Progenitor cell of endocrine pancreas (in vitro differentiated cells): ENCODE measurements at places on chromosomes 13 and 19. TPM values are rescaled to one million over a fixed set of nuclear protein-coding genes. Genes with fewer than 3 reads are reported as not detected.

GRCh38 chr13:110540871-110541525, 20.5 kb downstream of the RAB20 start:
- H3K27ac ChIP-seq, result peak overlapping the region; percentile 77
- no peak for DNase-seq
- peaks cover 5% of the 10 kb centered on the region for H3K27me3 ChIP-seq
- peaks cover 4% of the 10 kb centered on the region for H3K36me3 ChIP-seq
- H3K4me3 ChIP-seq, result no peak overlapping the region
- H3K4me1 ChIP-seq, result peaks cover 19% of the 10 kb centered on the region

GRCh38 chr19:7074705-7075282, 5.3 kb downstream of the ZNF557 start:
- H3K36me3 ChIP-seq, result peaks cover 67% of the 10 kb centered on the region
- no peaks in the 10 kb centered on the region for H3K27me3 ChIP-seq
- no peak overlapping the region for H3K27ac ChIP-seq
- H3K4me3 ChIP-seq, result no peak overlapping the region
- H3K4me1 ChIP-seq, result peaks cover 1% of the 10 kb centered on the region

DNA sequence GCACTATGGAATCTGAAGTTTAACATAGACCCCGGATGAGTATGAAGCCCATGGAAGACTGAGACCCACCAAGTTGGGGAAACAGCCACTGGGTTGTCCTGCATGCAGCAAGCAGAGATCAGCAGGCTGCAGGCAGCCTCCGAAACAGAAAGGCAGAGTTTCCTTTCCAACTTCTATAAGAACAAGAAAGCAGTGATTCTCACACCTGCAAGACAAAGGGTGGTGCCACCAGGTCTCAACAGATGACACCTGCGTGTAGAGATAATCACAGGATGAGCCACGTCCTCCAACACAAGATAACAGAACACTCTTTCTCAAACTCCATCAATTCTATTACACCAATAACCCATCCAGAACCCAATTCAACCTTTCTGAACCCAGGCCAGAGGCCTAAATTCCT, 457.9 kb downstream of the FOXO1 start:
- H3K27me3 ChIP-seq, result peaks cover 3% of the 10 kb centered on the region
- peaks cover 4% of the 10 kb centered on the region for H3K4me1 ChIP-seq
- H3K36me3 ChIP-seq, result no peaks in the 10 kb centered on the region

DNA sequence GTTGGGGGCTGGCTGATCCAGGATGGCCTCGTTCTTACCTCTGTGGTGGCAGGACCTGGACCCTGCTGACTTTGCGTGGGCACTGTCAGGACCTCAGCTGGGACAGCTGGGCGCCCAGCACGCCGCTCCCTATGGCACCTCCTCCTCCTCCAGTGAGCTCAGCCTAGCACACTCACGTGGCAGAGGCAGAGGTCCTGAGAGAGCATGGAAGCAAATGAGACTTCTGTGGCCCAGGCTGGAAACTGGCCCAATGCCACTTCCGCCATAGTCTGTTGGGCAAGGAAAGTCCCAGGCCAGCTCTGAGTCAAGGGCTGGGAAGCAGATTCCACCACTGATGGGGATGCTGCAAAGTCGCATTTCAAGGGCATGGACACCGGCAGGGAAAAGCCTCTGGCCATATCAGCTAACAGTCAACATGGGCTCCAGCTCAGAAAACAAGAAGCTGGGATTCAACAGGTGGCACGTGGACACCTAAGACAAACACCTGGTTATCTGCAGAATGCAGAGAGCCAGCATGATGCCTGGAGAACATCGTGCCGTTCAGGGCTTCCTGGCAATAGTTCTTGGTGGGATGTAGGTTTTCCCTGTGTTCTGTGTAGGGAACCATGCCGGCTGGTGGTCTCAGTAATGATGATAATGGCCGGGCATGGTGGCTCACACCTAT, 16.7 kb downstream of the MYBPC2 start:
- no peak overlapping the region for H3K27ac ChIP-seq
- H3K4me1 ChIP-seq, result no peaks in the 10 kb centered on the region
- no peak for DNase-seq

DNA sequence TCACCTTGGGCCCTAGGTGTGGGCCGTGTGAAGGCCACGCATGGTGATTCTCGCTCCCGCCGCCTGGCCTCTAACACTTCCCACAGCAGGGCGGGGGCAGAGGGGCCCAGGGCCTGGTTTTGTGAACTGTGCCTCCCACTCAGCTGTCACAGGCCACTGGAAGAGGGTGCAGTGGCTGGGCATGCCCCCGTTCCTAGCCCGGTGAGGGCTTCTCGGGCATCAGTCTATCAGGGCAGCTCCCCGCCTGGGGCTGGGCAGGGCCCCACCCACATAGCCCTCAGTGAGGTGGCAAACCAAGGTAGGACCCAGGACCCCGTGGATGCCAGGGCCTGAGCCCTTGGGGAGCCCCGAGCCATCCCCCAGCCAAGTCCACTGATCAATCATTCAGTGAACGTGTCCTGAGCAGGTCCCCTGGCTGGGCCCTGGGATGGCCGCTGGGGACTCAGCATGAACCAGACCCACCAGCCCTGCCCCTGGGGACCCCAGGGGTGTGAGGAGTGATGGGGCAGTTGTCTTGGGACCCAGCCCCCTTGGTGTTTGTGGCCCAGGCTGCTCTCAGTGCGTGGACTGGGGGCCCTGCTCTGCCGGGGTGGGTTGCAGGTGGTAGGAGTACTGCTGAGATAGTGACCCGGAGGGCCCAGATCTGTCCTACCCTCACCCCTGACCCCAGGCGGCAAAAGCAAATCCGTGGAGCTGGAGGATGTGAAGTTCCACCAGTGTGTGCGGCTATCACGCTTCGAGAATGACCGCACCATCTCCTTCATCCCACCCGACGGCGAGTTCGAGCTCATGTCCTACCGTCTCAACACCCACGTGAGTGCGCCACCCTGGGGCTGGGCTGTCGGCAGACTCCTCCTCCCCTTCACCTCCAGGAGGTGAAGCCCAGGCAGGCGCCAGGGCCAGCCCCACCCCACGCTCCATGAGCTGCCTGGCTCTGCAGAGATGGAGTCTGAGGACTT, 29.4 kb downstream of the AP1M1 start:
- H3K4me3 ChIP-seq, result no peak overlapping the region
- no peaks in the 10 kb centered on the region for H3K27me3 ChIP-seq
- peaks cover 19% of the 10 kb centered on the region for H3K36me3 ChIP-seq
- H3K4me1 ChIP-seq, result no peaks in the 10 kb centered on the region

DNA sequence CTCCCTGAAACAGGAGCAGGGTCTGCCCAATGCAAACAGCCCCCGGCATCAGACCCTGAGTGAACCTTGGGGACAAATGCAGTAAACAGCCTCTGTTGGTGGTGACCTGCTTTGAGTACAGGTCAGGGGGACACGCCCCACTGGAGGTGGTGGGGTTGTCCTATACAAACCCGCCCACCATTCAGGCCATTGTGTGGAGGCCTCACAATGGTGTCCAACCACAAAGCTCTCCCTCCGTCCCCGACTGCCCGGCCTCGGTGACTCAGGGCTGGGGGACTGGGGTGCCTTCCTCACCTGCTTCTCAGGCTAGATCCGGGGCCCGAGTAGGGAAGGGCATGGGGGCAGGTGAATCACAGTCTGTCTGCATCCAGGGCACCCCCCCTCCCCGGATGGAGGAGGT, 1.5 kb downstream of the MUC16 start:
- H3K36me3 ChIP-seq, result no peaks in the 10 kb centered on the region
- no peak overlapping the region for H3K27ac ChIP-seq

DNA sequence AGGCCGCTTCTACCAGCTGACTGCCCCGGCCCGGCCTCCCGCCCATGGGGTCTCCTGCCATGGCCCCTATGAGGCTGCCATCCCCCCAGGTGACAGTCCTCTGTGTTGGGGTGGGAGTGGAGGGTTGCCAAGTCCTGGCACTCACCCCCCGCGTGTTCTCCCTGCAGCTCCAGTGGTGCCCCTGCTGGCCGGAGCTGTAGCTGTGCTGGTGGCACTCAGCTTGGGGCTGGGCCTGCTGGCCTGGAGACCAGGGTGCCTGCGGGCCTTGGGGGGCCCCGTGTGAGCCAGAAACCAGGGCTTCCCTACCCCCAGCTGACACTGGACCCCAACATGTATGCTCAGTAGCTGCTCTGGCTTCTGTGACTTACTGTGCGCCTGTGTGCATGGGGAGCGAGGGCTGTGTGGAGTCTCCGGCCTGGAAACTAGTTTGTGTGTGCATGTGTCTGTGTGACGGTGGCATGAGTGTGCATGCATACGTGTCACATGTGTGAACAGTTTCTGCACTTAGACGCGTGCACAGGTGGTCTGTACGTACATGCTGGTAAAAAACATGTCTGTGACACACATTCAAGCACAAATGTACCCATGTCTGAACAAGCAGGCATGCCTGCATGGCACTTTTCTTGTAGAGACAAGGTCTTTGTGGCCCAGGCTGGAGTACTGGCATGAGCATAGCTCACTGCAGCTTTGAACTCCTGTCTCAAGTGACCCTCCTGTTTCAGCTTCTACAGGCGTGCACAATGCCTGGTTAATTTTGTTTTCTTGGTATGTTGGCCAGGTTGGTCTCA, 4.9 kb downstream of the ACP4 start:
- H3K4me1 ChIP-seq, result peaks cover 4% of the 10 kb centered on the region
- no peak overlapping the region for H3K4me3 ChIP-seq
- peaks cover 4% of the 10 kb centered on the region for H3K27me3 ChIP-seq
- H3K27ac ChIP-seq, result peak overlapping the region; percentile 73
- no peaks in the 10 kb centered on the region for H3K36me3 ChIP-seq
- DNase-seq, result no peak

The PSG7 gene
- total RNA-seq, result not detected in 2 replicates

DNA sequence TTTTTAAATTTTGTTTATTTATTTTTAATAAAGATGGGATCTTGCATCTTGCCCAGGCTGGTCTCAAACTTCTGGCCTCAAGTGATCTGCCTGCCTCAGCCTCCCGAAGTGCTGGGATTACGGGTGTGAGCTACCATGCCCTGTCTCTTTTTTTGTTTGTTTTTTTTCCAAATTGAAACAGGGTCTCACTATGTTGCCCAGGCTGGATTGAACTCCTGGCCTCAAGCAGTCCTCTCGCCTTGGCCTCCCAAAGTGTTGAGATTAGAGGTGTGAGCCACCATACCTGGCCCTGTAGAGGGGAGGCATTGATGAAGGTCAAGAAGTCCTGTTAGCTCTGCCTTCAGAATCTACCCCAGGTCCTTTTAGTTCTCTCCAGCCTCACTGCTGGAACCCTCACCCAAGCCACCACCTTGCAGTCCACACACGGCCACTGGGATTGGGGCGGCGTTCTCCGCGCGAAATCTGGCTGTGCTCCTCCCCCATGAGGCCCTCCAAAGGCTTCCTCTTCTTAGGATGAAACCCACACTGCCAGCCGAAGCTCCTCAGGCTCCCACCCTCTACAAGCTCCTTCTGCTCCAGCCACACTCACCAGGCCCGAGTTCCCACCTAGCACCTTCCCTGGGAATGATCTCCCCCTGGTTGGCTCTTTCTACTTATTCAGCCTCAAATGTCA, 34.9 kb downstream of the ACTN4 start:
- H3K27ac ChIP-seq, result peak overlapping the region; percentile 100
- H3K27me3 ChIP-seq, result no peaks in the 10 kb centered on the region
- peaks cover 10% of the 10 kb centered on the region for H3K36me3 ChIP-seq
- H3K4me3 ChIP-seq, result no peak overlapping the region

DNA sequence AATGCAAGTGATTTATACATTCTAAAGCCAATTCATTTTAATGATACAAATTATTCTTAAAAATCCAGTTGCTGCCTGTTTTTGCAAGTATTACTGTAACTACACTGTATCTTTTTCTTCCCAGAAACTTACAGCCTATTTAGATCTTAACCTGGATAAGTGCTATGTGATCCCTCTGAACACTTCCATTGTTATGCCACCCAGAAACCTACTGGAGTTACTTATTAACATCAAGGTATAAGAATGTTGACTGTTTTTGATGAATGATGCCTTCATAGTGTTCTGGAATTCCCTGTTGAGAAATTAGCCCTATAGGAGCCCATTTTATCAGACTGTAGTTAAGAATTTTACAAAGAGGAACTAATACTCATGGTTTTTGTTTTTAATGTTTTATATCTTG, 25.0 kb downstream of the ITM2B start:
- peak overlapping the region; percentile 94 for H3K27ac ChIP-seq
- H3K4me3 ChIP-seq, result peak overlapping the region; percentile 22
- peaks cover 33% of the 10 kb centered on the region for H3K4me1 ChIP-seq
- H3K27me3 ChIP-seq, result no peaks in the 10 kb centered on the region
- no peak for DNase-seq
- peaks cover 50% of the 10 kb centered on the region for H3K36me3 ChIP-seq

GRCh38 chr13:113087923-113088690, 17.5 kb upstream of the F7 start:
- H3K36me3 ChIP-seq, result peaks cover 9% of the 10 kb centered on the region
- no peak overlapping the region for H3K4me3 ChIP-seq
- H3K27ac ChIP-seq, result no peak overlapping the region
- no peaks in the 10 kb centered on the region for H3K4me1 ChIP-seq

The PRTN3 gene
- not detected in 2 replicates for total RNA-seq

DNA sequence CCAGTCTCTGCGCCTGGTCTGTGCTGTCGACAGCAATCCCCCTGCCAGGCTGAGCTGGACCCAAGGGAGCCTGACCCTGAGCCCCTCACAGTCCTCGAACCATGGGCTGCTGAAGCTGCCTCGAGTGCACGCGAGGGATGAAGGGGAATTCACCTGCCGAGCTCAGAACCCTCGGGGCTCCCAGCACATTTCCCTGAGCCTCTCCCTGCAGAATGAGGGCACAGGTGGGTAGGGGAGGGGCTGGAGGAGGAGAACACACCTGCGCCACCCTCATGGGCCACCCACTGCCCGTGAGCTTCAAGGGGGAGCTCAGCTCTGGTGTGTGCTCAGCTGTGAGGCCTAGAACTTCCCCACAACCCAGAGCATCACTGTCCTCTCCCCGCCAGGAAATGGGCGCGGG, 38.6 kb upstream of the CD33 start:
- H3K36me3 ChIP-seq, result no peaks in the 10 kb centered on the region
- no peak for DNase-seq
- H3K27ac ChIP-seq, result no peak overlapping the region
- peaks cover 12% of the 10 kb centered on the region for H3K27me3 ChIP-seq
- no peak overlapping the region for H3K4me3 ChIP-seq

DNA sequence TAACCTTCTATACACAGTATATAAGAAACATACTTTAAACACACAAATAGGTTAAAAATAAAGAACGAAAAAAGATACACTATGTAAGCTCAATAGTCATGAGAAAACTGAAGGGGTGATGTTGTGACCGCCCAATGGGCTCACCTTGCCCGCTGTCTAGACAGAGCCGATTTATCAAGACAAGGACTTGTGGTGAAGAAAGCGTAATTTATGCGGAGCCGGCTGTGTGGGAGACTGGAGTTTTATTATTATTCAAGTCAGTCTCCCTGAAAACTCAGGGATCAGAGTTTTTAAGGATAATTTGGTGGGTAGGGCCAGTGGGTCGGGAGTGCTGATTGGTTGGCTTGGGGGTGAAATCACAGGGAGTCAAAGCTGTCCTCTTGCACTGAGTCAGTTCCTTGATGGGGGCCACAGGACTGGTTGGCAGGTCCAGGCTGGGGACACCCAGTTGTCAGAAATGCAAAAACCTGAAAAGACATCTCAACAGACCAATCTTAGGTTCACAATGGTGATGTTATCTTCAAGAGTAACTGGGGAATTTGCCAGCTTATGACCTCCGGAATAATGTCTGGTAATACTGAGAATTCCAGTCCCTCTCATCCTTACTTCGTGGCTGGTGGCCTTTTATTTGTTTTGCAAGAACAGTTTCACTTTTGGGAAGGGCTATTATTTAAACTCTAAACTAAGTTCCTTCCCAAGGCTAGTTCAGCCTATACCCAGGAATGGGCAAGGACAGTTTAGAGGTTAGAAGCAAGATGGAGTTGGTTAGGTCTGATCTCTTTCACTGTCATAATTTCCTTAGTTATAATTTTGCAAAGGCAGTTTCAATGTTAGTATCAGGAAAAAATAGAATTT, 96.6 kb downstream of the UBL3 start:
- H3K36me3 ChIP-seq, result no peaks in the 10 kb centered on the region
- no peak overlapping the region for H3K27ac ChIP-seq
- no peaks in the 10 kb centered on the region for H3K27me3 ChIP-seq
- H3K4me3 ChIP-seq, result no peak overlapping the region

The ARHGAP45 gene
- total RNA-seq, result 6.1 and 8.1 TPM in 2 replicates

The TNFSF9 gene
- total RNA-seq, result 0.53 TPM in 1 of 2 replicates, not detected in the other
